ENCODE measurements at places on chromosomes 2 and 18. TPM values are rescaled to one million over a fixed set of nuclear protein-coding genes. Genes with fewer than 3 reads are reported as not detected.
A peak's percentile ranks its signal among the peaks of the same experiment; 100 is the strongest.

CFC1 gene
- total RNA-seq: not detected

IL1R2 gene
- total RNA-seq: 0.18 TPM

SMAD4 gene
- total RNA-seq: 102 TPM

FBXO15 gene
- total RNA-seq: 0.89 TPM

OXER1 gene
- 2.2 TPM for total RNA-seq

GAREM1 gene
- total RNA-seq: 7.4 TPM

WNT10A gene
- total RNA-seq: 0.04 TPM

ZEB2 gene
- 114 TPM for total RNA-seq

DNA sequence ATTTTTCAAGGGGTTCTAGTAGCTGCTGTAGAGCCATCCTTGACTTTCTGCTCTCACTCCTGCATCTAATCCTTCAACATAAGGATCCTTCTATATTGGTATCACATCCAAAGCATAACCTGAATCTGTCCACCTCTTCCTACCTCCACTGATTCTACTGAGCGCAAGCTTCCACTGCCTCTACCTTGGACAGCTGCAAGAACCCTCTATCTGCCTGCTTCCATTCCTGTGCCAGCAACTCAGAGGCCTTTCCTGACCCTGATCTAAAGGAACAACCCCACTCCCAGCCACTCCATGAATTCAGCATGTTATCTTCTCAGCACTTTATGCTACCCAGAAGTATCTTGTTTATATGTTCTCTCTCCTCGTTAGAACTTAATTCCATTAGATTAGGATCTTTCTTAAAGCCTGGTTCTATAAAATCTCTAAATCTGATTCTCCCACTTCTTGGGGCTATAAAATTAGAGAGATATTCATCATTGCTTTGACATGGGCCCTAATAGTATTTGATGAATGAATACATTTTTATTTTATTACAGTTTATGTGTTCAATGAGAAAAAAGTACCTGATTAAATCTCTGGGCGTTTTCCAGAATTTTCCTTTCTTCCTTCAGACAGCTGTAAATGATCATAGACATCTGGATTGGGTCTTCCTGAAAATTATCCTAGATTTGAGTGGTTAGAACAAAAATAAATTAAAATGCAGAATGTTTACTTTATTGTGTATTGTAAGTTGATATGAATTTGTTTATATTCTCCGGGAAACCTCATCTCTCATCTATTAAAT is 6.8 kb downstream of the STAT1 start:
- no peak for DNase-seq

- DNase-seq: peak; percentile 6
Observed at GRCh38 chr18:25701821-25702220, 349.9 kb upstream of the ZNF521 start.

GRCh38 chr2:48914477-48915089 is 159.1 kb upstream of the LHCGR start:
- peak; percentile 7 for DNase-seq

- DNase-seq: no peak
Observed at GRCh38 chr2:128780434-128781080, 461.9 kb upstream of the HS6ST1 start.

DNA sequence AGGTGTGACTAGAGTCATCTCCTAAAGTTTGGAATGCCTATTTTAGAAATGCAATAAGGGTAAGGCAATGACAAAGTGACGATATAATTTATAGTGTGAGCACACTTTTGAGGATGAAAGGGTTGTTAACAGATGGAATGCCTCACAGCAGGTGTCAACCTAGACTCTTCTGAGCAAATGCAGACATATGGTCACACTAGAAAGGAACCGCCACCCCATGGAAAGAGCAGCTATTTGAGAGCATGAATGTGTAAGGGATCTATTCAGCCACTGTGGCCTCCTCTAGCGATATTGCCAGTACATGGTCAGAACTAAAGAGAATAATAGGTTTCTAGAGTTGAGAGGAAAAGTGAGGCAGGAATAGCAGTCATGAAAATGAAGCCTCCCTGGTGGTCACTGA is 18.5 kb downstream of the DSG2 start:
- DNase-seq: no peak

DNA sequence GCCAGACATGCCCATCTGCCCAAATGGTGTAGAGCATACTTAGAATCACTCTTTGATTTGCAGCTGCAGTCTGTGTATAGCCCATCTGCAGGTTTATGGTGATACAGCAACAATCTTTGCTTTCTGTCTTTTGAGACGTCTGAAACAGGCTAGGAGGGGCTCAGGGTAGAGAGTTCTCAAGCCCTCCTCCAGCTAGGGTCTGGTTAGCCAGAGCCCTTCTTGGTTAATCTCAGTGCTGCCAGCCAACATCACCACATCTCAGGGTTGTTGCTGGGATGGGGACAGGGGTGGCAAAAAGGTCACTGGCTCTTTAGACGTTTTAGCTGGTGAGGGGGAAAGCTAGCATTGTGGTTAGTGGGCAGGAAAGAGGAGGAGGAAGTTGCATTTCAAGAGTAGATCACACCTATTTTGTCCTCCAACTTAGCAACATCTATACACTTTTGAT is 136.6 kb upstream of the ACAA2 start:
- DNase-seq: no peak

DNA sequence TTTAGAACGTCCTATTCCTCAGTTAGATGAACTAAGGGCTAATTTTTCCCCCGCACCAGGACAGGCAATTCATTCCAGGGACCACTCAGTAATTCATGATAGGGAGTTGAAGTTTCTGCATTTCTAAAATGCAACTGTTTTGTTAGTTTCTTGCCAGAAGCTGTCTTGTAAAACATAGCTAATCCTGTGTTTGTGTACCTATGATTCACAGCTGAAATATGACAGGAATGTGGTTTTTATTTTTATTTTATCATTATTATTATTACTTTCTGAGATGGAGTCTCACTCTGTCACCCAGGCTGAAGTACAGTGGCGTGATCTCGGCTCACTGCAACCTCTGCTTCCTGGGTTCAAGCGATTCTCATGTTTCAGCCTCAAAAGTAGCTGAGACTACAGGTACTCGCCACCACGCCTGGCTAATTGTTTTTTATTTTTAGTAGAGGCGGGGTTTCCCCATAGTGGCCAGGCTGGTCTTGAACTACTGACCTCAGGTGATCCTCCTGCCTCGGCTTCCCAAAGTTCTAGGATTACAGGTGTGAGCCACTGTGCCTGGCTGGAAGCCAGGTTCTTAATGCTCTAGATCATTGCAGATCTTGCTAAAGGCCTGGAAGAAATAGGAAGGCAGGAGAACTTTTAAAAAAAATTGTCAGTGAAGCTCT is 154.8 kb upstream of the FHL2 start:
- DNase-seq: no peak

GRCh38 chr2:210713122-210713521 is 156.7 kb downstream of the CPS1 start:
- DNase-seq: no peak

- no peak for DNase-seq
Observed at GRCh38 chr18:25099895-25100294, 252.1 kb downstream of the ZNF521 start.

DNA sequence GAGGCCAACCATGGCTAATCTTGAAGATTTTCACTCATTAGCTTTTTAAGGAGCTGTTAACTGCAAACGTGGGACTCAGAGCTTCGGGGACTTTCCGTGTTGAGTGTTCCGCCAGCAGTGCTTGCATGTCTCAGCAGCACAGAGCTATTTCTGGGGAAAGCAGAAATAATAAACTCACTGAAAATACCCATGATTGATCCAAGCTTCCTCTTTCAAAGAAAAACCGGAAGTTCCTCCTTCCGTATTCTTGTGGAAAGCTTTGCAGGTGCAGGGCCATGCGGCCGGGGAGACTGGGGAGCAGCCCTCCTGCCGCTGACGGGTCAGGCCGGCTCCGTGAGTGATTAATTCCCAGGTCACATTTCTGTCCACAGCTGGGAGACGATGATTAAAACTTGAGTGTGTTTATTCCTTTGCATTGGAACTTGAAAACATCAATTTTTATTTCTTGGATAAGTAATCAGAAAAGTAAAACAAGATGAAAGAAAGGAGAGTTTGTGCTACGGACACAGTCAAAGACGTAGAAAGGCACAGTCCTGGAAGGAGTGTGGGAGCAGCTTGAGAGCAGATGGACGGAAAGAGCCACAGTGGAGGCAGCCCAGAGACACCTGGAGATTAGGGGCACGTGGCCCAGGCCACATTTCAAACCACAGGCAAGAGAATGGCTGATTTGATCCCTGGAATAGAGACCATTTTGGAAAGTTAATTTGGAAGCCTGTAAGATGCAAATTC is 54.2 kb upstream of the CTDP1 start:
- peak; percentile 87 for DNase-seq

DNA sequence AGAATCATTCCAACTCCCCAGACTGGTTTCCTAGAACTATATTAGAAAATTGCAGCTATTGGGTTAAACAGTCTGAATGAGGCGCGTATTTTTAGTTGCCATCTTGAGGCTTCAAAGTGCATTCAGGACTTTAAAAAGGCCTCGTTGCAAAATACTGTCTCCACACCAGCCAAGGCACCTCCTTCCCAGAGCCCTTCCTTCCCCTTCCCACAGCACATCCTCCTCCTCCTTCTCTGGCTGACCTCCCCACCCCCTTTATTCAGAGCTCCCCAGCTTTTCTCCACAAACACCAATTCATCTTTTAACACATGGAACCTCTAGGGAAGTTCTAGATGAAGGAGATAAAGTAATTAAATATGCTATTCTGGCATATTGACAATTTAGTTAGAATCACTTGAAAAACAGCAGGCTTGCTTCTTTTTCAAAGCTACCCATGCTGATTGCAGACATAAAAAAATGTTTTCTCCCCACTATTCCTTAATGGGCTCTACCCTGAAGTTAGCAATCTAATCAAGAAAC is 90.3 kb downstream of the RTP5 start:
- DNase-seq: peak; percentile 22

DNA sequence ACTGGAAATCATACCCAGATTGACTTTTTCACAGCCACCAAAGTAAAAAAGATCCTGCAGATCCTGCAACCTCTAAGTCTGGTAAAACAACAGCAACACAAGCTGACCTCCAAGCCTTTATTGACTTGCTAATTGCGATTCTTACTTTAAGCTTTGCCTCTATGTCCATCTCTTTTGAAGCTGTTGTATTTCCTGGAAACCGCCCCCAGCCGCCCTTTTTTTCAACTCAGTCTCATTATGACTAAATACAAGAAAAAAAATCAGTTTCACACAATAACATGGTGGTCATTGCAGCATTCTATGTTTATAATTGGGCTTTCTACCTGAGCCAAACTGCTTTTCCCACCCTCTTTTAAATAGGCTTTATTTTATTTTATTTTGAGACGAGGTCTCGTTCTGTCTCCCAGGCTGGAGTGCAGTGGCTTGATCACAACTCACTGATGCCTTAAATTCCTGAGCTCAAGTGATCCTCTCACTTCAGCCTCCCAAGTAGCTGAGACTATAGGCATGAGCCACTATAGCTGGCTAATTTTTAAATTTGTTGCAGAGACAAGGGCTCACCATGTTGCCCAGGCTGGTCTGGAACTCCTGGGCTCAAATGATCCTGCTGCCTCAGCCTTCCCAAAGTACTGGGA is 76.2 kb downstream of the MOGAT1 start:
- no peak for DNase-seq

DNA sequence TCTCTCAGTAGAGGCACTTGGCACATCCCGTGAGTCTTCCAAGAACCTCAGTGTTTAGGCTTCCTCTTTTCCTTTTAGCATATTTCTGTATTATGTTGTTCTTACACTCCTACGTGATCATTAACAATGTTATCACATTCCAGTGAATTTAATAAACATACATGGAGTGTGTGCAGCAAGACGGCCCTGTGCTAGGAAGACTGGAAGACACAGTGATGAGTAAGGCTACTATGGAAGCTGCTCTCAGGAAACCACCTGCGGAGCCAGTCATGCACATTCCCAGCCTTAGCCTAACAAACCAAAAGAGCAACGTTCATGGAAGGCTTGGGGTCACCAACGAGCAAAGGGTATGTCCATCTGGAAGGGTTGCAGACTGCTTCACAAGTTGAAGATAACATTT is 103.4 kb downstream of the ETAA1 start:
- no peak for DNase-seq

- DNase-seq: no peak
Observed at GRCh38 chr2:10665833-10666232, 23.9 kb downstream of the NOL10 start.

GRCh38 chr18:12394428-12394827 is 13.3 kb upstream of the PRELID3A start:
- DNase-seq: no peak

DNA sequence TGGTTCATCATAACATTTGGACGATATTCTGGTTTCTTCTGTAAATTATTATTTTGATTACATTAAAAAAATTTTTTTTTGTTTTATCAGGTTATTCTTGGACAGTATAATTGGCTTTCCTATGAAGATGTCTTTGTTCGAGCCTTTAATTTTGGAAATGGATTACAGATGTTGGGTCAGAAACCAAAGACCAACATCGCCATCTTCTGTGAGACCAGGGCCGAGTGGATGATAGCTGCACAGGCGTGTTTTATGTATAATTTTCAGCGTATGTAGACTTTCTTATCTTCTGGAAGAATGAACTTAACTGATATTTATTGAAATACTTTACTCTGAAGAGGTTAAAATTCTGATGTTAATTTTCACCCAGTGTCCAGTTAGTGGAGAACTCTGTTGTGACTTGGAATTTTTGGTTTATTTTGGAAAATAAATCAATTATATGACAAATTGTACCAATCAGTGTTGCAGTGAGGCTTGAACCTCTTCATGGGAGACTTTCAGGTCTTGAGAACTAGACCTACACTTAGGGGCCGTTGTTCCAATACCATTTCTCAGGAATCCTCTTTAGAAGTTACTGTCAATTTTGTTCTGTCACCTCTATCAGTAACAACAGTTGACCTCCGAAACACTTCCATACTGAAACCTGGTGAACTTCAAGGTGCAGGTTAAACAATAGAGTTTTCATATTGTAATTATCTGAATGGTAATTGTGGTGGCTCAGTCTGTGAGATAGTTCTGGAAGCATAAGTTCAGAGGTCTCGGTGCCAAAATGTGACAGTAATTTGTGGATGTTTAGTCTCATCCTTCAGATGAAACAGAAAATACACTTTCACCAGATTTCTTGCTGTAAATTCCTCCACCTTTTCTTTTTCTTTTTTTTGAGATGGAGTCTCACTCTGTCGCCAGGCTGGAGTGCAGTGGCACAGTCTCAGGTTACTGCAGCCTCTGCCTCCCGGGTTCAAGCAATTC is 55.7 kb downstream of the ACSL3 start:
- DNase-seq: peak; percentile 39

DNA sequence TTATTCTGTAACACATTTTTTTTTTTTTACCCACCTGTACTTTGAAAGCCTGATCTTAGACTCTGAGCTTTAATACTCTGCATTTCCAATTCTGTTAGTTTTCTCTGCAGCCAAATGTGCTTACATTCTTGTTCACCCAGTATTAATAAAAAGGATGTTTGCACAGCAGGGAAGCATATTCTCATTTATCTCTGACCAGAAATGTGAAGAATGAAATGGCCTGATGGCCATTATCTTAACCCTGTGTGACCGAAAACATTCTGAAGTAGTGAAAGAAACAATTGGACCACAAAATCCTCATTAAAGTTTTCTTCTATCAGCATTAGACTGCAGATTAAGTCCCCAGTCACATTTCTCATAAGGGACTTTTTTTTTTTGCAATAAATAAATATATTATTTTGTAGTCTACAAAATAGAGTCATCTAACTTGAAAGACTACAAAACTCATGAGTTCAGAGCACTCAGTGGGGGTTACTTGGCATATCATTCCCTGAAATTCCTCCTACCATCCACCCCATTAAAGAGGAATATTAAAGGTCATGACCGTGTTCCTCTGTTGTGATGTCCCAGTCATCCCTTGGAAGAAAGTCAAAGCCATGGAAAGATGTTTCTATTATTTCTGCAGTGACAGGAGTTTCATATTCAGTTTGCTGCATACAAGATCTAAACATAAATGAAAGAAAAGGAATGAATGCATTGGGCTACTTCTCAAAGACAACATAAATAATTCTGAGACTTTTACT is 364.4 kb downstream of the RND3 start:
- no peak for DNase-seq

Measured in muscle of leg (tissue), 16 donors.